ENCODE measurements at places on chromosomes 2 and 18.

DNA sequence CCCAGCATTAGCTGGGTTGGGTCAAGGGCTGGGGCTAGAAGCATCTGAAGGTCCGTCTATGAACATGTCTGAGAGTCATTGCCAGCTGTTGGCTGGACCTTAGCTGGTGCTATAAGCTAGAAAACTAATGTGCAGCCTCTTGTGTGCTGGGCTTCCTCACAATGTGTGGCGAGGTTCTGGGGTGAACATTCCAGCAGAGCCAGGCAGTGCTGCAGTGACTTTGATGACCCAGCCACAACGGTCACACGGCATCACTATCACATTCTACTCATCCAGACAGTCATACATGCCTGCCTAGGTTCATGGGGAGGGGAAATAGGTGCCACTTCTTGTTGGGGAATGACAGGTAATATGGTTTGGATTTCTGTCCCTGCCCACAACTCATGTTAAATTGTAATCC, 260.5 kb downstream of the CYP26B1 start:
- no peak for DNase-seq

DNA sequence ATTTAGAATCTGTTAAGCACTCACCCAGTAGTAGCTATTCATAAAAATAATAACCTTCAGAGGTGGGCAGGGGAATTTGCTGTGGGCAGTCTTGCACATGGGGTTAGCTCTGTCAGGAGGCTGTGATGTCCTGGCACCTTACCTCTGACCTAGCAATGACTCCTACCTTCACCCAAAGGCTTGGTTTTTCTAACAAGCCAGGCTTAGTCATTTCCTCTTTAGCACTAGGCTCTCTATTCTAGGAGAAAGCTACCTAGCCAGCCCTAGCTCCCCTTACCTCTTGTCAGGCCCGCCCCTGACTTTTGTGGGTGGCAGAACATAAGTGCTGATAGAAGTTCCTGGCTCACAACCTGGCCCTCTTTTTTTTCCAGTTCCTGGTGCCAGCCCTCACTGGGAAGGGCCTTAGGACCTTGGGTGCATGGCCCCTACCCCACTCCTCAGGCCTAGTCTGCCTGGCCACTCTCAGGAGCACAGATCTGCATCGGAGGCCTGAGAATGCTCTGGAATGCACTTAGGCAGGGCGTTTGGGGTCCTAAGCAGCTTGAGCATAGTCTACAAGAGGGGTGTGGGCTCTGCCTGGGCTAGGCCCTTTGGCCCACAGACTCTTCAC, 17.7 kb downstream of the CPLX4 start:
- DNase-seq: no peak

- no peak for DNase-seq
Measured at GRCh38 chr2:128410035-128410757, 91.5 kb upstream of the HS6ST1 start.

GRCh38 chr2:165667375-165667774, 126.7 kb downstream of the GALNT3 start:
- DNase-seq: no peak
